ENCODE measurements at places on chromosomes 13 and 19.

DNA sequence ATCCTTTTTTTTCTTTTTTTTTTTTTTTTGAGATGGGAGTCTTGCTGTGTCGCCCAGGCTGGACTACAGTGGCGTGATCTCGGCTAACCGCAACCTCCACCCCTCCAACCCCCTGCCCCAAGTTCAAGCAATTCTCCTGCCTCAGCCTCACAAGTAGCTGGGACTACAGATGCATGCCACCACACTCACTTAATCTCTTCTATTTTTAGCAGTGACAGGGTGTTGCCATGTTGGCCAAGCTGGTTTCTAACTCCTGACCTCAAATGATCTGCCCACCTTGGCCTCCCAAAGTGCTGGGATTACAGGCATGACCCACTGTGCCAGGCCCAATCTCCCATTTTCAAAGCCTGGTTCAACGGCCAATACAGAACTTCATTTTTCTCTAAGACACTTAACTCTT lies 9.1 kb downstream of the FOXO1 start:
- DNase-seq, result no peak

DNA sequence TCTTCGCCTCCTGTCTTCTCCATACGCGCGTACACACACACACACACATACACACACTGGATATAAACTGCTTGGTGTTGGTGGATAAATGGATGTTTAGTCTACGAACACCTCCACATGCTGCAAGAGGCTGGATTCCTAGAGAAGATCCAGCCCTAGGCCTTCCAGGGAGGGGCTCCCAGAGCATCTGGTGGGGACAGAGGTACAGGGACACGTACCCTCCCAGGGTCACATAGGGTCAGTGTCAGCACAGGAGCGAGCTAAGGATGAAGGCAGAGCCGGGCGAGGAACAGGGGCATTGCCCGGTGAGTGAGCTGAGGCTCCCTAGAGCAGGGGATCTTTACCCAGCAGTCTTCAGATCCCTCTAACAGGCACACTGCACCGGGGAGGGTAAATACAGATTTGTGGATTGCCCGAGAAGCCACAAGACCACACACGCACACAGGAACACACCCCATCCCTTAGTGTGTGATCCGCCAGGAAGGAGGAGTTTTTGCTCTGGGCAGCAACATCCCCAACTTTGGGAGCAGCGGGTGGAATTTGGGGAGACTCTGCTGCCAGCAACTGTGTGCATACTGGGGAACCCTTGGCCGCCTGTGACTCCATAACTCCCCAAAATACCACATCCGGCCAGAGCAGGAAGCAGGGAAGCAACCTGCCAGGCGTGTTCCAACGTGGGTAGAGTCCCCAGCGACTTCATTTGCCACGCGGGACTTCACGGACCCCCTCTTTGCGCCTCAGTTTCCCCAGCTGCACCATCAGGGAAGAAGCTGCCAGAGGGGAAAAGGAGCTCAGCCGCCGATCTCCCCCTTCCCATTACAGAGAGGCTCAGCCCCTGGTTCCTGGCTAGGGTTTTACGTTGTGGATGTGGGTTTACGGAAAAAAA lies 5.8 kb upstream of the TLE2 start:
- DNase-seq, result no peak

GRCh38 chr13:110813646-110814624 lies 100.4 kb downstream of the ING1 start:
- DNase-seq, result no peak

GRCh38 chr19:5206751-5207075 lies 133.9 kb downstream of the PTPRS start:
- no peak for DNase-seq

DNA sequence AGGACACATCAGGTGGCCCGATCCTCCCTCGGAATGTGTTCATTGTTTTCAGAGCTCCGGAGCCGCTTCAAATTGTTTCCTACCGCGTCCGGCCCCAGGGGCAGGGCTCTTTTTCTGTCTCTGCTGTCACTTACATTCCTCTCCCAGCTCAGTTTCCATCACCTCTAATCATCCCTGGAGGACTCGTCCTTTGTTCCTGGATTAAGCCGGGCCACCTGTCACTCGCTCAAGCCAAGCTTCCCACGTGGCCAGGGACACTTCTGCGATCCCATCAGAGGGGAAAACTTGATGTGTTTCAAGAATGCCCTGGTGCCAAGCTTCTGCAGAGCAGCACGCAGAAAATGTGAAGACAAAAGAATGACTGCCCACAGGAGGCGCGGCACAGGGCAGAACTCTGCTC lies 13.5 kb downstream of the IL17D start:
- DNase-seq, result no peak

DNA sequence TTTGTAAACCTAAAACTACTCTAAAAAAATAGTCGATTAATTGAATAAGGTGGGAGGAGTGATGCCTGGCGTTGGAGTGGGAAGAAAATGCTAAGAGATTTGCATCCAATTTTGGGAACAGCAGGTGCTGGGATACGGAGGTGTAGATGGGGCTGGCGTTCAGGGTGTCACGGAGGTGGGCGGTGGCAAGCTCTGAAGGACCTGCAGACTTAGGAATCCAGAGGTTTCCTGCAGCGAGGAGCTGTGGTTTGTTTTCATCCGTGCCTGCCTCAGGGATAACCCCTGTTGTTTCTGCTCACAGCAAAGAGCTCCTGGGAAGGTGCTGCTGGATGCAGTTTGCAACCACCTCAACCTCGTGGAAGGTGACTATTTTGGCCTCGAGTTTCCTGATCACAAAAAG lies 166.4 kb upstream of the RNF113B start:
- DNase-seq, result no peak

GRCh38 chr13:75383064-75383715 lies 98.8 kb downstream of the TBC1D4 start:
- DNase-seq, result no peak

GRCh38 chr19:56974556-56975207 lies 134.2 kb upstream of the PEG3 start:
- DNase-seq, result no peak

DNA sequence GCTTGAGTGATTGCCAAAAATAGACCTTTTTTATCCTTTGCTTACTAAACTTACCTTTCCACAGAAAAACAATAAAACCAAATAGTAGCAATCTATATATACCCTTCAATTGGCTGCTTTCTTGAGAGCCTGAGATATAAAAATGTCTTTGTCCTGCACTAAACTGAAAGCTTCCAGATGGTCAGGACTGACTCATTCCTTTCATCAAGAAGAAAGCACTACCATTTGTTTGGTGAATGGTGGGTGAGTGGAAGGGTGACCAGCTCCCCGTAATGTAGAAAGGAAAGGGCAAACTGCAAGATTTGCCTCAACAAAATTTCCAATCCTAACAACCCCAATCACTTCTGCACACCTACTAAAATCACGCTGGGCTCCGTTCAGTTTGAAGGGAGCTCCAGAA lies 67.8 kb downstream of the SACS start:
- DNase-seq, result no peak

DNA sequence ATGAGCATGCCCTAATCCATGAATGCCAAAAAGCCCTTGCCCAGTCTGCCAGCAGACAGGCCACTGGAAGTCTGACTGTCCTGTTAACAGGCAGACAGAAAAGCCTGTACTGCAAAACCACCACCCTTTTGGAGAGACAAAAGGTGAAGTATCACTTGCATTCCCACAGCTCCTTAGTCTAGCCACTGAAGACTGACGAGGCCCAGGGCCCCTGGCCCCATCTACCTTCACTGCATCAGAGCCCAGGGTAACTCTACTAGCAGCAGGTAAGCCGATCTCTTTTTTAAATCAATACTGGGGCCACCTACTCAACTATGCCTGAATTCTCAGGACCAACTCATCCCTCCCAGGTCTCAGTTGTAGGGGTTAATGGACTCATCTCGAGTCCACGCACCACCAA lies 45.5 kb downstream of the ZNF93 start:
- no peak for DNase-seq

DNA sequence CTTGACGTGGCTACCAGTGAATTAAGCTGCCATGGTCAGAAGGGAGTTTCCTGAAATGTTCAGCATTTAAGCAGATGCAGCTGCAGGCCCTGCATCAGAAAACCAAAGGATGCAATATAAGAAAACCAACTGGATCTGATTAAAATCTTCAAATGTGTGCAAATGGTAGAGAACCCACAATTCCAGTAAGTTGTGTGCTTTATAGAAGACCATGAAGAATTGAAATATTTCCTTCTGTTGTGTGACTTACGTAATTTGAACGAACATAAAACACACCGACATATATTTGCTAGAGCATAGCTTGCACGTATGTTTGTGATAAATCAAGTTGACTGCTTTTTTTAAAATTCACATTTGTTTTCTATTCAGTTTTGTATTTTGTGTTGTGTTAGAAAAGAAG lies 191.4 kb downstream of the COL4A1 start:
- no peak for DNase-seq

- DNase-seq, result no peak
Measured at GRCh38 chr13:113888701-113889330, 24.9 kb upstream of the GAS6 start.

DNA sequence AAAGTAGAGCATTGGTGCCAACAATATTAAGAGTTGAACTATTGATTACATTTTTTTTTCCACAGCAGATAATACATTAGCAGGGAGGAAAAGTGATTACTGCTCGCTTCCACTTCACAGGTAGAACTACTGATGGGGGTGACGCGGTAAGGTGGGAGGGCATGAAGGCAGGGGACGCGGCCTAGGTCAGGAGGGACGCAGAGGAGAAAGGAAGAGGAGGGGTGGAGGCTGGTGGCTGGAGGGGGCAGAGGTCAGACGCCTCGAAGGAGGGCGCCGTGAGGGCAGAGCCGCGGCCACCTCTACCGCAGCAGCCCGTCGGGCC lies 287 bp upstream of the B3GLCT start:
- no peak for DNase-seq

DNA sequence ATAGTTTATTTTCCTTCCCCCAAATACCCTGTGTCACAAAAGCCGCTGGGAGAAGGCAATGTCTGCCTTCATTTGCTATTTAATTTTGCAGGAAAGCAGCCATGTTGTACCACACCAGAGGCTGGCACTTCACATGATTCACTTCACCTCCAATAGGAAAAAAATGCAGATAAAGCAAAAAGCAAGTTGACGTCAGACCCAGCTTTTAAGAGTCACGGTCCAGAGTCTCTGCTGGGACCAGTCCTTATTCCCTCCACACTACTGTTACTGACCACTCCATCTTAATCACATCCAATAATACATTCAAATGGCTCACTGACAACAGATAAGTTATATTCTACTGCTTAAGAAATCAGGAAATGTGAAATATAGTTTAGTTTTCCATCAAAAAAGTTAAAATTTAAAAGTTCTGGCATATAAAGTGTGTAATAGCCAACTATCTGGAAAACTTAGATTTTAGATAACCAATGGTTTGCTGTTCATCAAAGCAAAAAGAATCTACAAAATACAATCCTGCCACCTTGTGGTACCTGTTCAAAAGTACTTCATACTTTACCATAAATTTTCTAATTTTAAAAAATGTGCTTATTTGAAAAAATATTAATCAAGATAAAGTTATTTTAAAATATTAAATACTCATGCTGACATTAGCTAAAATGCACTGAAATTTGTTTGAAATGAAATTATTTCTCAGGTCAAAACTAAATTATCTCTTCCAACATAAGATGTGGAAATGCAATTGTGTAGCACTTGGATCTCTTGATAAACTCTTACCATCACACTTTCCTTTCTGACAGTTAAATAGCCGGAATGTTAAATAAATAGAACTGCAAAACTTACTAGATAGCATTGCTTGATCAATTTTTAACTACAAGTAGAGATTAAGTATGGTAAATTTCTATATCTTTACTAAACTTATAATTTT lies 97.3 kb downstream of the SERP2 start:
- DNase-seq, result peak; percentile 33

DNA sequence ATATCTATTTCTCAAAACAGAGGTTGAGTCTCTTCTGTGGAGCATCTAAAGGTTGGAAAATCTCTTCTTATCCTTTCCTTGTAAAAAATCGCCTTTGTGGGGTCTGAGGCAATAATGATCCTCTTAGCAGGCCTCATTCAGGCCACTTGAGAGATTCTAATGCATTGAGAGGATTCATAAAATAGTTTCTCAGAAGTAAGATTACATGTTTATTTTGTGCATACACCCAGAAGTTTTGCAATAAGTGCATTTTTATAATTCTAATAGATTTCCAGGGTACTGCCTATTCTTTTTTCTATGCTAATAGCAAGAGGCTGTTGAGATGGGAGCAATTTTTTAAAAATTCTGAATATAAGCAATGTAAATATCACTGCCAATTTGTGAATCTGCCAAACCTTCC lies 342.2 kb upstream of the KLF12 start:
- no peak for DNase-seq

GRCh38 chr19:1884291-1884718 lies 991 bp downstream of the ABHD17A start:
- DNase-seq, result no peak

GRCh38 chr13:95723438-95723837 lies 46.5 kb downstream of the DNAJC3 start:
- no peak for DNase-seq

DNA sequence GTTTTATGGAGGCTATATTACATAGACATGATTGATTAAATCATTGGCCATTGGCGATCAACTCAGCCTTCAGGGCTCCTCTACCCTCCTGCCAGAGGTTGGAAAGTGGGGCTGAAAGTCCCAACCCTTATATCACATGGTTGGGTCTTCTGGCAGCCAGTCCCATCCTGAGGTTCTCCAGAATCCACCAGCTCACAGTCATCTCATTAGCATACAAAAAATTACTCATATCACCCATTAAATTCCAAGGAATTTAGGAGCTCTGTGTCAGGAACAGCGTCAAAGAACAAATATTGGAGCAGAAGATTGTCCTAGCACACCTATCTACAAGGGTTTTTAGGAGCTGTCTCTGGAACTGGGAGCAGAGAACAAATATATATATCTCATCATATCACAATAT lies 39.4 kb upstream of the FARP1 start:
- DNase-seq, result no peak
